Adrenal gland (tissue), 19 donors: ENCODE measurements at places on chromosomes 12 and 14. TPM values are rescaled to one million over a fixed set of nuclear protein-coding genes. Genes with fewer than 3 reads are reported as not detected.

Gene PTGR2
- total RNA-seq, result 10.2 TPM

Gene DLK1
- total RNA-seq, result 2,075 TPM

Gene CBLN3
- 16.2 TPM for total RNA-seq

Gene A2M
- total RNA-seq, result 309 TPM

Gene FAM181A
- total RNA-seq, result not detected

Gene SDR9C7
- 0.06 TPM for total RNA-seq

DNA sequence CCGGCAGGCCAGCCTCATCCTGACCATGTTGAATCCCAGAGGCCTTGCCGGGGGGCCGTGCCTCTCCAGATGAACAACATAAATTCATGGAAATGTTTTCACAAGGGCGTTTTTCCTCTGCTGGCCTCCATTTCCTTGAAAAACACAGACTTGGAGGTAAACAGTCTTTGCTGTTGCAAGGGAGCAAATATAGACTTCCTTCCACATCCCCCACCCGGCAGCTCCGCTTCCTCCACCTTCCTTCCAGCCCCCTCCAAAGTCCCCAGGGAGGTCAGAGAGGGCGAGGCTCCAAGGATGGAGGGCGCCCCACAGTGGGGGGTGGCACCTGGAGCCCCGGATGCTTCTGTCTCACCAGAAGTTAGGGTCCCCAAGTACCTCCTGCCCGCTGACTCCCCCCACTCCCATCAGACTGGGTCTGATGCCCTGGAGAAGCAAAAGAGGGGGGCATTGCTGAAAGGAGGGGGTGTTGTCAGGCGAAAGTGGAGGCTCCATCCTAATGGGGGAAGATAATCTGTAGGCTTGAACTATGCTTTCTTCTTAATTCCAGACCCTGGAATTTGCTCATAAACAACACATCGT lies 31.1 kb downstream of the CALM1 start:
- no peak for DNase-seq

DNA sequence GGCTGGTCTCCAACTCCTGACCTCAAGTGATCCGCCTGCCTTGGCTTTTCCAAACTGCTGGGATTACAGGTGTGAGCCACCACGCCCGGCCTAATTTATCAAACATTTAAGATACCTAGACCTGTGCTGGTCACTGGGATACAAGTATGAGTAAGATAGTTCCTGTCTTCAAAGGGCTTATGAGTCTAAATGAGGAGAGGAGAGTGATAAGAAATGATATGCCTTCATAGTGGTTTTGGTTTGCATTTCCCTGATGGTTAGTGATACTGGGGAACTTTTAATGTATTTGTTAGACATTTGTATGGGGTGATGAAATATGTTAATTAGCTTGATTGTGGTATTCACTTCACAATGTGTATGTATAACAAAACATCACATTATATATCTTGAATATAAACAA lies 21.2 kb downstream of the TMED10 start:
- DNase-seq, result no peak

DNA sequence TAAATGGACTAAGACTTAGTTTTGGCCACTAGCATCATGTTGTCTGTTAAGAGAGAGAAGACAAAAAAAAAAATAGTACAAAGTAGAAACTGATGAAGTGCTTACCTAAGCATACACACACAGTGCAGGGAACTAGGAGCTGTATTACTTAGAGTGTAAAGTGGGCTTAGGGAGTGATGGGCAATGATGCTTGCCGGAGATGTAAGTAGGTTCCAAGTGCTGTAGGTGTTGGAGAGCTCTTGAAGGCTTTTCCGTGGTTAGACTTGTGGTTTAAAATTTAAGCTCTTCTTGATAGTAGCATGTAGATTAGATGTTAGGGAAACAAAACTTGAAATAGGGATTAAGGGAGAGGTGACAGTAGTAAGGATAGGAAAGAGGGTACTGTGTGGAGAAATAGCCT lies 34.7 kb downstream of the MIA2 start:
- DNase-seq, result no peak

DNA sequence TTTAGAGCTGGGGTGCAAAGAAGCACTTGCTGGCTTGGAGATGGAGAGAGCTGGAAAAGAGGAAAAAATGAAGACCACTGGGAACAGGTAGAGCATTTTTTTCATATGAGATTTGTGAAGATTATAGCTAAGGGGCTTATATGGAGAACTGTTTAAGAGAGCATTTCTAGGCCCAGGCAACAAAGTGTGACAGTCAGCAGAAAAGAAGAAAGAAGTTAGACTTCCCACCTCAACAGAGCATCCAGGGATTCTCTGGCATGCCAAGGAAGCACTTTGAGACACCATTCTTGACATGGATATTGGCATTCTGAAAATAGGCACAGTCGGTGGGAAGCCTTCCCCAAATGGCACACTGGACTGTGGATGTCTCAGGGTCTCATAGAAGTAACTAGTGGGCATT lies 195.5 kb downstream of the KLHL28 start:
- DNase-seq, result no peak

- no peak for DNase-seq
These were observed 467.4 kb downstream of the TMEM121 start for GRCh38 chr14:105993814-105994213.

DNA sequence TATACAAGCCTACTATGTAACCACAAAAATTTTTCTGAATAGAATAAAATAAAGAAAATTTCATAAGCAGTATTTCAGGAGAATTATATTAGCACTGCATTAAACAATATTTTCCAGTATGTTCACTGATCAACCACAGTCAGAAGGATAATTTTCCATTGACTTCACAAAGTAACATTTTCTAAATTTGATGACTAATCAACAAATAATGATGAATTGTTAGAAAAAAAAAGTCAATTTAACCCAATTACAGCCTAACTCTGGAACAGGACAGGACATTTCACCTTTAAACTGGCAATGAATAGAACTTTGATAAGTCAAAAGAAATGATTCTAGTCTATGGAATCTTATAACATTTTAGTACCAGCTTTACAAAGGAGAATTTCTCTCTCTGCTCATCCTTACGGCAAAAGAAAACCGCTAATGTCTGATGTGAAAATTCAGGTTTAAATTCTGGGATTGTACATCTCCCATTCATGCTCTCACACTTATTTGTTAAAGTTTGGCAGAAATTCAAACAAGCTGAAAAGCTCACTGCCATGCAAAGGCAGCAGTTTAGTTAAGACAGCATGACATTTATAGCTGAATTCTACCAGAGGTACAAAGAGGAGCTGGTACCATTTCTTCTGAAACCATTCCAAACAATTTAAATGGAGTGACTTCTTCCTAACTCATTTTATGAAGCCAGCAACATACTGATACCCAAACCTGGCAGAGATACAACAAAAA lies 84.5 kb downstream of the MDGA2 start:
- no peak for DNase-seq

DNA sequence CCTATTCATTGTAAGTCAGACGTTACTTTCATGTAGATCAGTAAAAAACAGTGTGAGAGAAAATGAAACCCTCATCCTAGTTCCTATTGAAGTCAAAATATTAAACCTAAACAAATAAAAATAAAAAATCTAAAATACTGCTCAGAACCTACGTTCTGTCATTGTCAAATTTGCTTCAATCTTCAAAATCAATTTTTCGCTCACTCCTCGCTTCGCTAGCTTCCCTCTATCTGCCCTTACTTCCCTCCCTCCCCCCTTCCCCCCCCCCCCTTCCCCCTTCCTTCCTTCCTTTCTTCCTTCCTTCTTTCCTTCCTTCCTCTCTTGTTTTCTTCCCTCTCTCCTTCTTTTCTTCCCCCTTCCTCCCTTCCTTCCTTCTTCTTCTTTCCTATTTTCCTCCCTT lies 310.9 kb upstream of the PDE3A start:
- DNase-seq, result no peak

DNA sequence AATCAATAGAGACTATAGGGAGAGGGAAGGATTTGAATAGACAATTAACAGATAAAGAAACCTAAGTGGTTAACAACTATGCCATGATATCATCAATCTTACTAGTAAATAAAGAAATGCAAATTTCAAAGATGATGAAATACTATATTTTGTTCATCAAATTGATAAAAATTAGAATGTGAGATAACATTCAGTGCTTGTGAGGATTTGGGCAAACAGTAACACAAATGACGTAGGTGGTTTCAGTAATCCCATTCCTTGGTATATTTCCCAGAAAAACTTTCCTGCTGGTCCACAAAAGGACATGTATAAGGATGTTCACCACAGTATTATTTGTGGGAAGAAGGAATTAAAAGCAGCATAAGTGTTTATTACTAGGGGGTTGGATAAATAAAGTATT lies 136.0 kb downstream of the ERC1 start:
- no peak for DNase-seq

DNA sequence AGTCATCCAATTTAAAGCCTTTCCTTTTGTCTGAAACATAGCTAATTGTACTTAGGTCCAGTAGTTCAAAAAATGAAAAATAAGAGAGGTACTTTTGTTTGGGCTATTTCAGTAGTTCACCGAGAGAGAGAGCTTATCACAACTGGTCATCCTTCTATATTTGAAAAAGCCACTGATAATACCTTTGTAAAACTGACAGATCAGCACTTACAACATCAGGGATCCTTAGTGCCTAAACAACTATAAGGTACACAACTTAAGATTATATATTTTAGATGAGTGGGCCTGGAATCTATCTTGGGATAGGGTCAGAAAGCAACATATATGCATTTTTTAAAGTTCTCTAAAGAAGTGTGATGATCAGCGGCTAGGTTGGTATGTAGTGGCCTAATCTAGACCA lies 97.9 kb downstream of the SOX5 start:
- no peak for DNase-seq

DNA sequence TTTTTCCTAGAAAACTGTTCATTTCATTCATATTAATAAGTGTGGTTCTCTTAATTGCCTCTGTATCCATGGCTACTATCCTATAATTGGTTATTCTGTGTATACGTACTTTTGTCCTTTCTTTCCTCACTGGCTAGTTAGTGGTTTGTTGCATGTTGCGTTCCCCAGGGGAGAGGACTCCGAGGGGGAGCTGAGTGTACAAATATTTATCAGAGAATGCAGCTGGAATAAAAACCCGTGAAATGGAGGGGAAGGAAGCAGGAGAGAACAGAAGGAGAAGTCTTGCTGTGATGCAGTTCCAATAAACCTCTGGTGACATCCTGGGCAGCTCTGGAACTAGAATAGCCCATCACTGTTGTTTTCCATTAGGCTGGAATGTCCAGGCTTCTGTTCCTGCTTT lies 117.1 kb upstream of the RGS6 start:
- DNase-seq, result no peak

DNA sequence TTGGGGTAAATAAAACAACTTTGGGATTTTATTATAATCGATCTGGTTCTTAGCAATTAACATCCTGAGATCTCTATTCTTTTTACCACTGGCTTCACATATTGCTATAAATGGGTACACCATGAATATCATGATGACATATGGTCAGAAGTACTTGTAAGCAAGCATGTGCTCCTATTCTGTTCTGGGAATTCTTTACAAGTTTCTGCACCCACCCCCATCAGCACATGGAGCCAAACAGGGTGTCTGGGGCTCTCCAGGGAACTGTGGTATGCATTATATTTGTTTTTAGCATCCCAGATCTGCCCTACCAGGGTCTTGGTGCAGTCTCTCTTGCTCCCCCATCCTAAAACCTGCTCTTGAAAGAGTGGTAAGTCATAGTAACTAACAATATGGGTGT lies 31.3 kb downstream of the DMAC2L start:
- no peak for DNase-seq

DNA sequence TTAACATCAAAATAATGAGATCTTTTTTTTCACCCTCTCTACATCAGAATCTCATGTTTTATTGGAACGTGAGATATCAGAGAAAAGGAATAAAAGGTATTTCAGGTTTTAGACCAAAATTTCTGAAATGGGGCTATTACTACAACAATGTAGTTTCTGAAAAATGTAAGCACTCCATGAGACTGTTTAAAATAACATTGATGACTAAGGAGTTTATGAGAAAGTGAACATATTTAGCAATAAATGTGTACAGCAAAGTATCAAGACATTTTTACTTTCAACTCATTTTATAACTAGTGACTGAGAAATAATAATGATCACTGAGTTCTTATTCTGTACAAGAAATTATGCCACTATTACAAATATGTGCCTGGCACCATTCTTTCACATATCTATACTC lies 39.3 kb upstream of the ABCC9 start:
- DNase-seq, result no peak

DNA sequence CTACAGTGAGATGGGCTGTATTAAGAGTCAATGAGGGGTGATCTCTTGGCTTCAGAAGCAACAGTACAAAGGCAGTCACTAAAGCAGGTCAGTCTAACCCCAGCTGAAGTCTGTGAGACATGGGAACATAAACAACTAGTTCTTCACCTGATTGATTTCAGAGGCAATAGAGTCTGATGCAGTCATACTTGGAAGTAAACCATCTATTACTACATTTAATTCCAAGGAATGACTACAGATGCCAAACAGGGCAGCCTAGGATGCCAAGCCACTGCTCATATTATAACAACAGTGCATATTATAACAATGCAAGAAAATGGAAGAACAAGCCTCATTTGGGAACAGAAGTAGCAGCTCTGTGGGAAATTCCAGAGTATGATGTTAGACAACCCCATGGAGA lies 35.8 kb downstream of the GRIN2B start:
- DNase-seq, result no peak

DNA sequence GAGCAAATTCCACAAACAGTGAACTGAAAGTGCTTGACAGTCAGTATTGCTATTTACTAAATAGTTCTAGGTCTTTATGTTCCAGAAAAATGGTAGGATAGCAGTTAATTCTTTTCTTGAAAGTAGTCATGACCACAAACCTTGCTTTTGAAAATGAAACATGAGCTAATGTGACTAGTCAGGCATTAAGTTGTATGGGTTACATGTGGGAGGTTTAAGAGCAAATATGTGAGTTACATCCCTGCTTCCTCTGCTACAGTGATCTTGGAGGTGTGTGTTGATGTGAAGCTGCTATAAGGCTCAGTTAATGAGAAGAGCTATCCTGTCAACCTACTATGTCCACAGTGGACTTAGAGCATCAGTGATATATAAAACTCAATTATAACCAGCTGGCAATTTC lies 741.6 kb downstream of the FSCB start:
- no peak for DNase-seq

- DNase-seq, result no peak
These were observed 98.6 kb downstream of the GCH1 start for GRCh38 chr14:54803926-54804537.

- no peak for DNase-seq
These were observed 483.6 kb upstream of the RGS6 start for GRCh38 chr14:71448431-71449315.

GRCh38 chr14:24427537-24428508 lies 1.6 kb downstream of the CBLN3 start:
- DNase-seq, result peak; percentile 13

DNA sequence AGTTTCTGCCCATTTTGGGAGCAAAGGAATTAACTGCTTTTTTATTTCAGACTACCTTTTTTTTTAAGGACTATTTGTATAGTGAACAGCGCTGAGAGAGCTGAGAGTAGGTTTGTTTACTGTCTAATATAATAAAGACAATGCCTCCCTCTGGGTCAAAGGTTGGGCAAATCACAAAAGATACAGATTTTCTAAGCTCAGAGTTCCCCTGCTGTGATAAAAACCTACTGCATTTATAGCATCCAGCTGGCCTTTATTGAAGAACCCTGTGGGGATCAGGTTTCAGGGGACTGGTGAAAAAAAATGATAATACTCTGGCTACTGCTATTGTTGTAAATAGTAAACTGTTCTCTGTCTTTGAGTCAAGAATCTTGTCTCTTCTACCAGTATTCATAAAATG lies 28.7 kb downstream of the CCDC59 start:
- DNase-seq, result no peak
